ENCODE measurements at places on chromosomes 7 and 10.

GRCh38 chr7:81111781-81112540, 193.1 kb upstream of the SEMA3C start:
- no peak for DNase-seq

DNA sequence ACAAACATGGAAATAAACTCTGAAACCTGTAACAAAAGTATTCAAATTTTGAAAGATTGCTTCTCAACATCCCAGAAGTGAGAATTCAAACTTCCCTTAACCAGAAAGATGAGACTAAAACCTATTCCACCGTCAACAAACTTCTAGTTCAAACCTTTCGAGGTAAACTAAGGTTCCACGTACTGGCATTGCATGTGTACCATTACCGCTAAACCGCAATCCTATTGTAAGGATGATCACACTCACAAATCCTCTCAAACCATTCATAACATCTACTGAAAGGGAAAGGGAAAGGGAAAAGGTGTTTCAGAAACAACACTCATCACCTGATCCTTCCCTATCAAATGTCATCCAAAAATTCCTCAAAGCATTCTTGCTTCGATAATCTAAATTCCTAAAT, 3.1 kb downstream of the SMURF1 start:
- no peak for DNase-seq

DNA sequence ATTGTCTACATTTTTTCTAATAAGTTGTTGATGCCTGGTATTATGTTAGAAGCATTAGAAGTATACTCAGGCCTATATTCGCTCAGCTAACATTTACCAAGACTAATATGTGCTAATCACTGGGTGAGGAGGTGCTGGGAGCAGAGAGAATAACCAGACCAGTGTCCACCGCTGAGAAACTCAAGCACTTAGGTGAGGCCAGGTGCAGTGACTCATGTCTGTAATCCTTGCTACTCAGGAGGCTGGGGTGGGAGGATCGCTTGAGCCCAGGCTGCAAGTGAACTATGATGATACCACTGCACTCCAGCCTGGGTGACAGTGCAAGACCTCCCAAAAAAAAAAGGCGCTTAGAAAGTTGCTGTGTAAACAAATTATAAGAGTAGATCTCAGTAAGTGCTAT, 182.2 kb upstream of the AOAH start:
- no peak for DNase-seq

DNA sequence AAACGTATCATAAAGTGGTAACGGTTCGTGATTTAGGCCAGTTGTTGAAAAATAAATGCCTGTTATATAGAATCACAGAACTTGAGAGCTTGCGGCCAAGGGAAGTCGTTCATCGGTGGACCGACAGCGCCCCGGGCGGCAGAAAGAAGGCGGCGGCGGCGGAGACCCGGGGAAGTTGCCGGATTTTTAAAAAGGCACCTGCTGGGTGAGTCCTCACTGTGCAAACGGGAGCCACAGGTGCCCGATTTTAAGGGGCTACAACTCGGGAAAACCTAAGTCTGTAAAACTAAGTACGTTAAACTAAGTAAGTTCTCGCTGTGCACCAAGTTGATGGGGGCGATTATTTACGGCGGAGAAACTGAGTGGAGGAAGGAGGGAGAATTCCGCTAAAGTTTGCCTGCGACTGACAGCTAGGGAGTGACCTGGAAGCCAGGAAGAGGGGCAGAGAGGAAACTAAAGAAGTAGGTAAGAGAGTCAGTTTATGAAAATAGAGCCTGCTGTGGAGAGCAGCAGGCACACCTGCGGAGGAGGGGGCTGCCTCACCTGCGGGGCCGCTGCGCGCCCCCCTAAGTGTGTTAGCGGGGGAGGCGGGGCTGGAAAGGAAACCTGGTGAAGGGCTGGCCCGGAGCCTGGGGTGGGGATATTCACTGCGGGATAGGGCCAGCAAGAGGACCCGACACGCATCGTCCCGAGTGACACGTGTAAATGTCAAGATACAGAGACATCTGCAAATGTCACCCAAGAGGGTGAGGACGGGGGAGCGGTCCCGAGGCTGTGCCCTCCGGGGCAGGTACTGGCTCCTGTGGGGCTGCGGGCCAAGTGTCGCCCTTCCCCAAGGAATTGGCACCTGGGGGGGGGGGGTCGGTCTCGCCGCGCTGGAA, 996 bp downstream of the ADAM12 start:
- DNase-seq: no peak

GRCh38 chr10:523925-524324, 165.5 kb downstream of the DIP2C start:
- DNase-seq: no peak

All from effector memory CD4-positive, alpha-beta T cell (primary cell).